CD4-positive, alpha-beta T cell treated with Interferon alpha-2 for 1 hour (primary cell): ENCODE measurements at places on chromosomes 12 and 14.

- DNase-seq: no peak
Measured at GRCh38 chr14:24948261-24948847, 101.6 kb downstream of the STXBP6 start.

DNA sequence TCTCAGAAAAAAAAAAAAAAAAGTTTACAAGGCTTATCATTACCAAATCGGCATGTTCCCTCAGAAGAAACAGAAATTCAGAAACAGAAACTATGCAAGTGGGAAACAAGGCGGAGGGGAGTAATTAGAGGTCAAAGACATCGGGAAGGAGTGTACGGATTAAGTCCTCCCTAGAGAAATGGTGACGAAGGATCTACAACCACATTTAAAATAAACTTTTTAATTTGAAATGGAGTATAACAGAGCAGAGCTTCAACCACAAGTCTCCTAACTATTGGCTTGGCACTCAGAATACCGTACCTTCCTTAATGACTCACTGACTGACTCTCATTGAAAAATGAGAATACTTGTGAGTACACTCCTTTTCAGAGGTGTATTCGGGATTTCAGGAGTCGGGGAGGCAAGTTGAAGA, 908 bp downstream of the ENTPD5 start:
- no peak for DNase-seq

DNA sequence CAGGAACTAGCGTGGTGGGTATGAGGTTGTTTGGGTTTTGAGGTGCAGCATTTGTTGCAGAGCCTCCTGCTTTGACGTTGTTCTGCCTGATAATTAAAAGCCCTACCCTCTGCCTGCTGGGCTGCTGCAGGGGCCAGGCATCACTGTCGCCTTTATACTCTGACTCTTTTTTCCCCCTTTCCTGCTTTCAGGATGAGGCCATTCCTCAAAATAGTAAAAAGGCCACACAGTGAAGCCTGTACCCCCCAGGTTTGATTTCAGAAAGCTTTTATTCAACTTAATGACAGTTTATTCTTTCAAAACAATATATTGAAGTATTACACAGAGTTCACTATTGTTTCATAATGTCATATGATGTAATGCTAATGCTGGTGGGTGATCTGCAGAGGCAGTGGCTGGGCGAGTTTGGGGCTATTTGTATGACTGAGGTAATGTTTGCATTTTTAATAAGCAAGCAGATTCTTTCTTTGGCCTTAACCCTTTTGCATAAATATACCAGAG, 9.1 kb downstream of the BORCS5 start:
- DNase-seq: no peak

GRCh38 chr12:120705618-120706017, 4.6 kb upstream of the UNC119B start:
- DNase-seq: no peak

DNA sequence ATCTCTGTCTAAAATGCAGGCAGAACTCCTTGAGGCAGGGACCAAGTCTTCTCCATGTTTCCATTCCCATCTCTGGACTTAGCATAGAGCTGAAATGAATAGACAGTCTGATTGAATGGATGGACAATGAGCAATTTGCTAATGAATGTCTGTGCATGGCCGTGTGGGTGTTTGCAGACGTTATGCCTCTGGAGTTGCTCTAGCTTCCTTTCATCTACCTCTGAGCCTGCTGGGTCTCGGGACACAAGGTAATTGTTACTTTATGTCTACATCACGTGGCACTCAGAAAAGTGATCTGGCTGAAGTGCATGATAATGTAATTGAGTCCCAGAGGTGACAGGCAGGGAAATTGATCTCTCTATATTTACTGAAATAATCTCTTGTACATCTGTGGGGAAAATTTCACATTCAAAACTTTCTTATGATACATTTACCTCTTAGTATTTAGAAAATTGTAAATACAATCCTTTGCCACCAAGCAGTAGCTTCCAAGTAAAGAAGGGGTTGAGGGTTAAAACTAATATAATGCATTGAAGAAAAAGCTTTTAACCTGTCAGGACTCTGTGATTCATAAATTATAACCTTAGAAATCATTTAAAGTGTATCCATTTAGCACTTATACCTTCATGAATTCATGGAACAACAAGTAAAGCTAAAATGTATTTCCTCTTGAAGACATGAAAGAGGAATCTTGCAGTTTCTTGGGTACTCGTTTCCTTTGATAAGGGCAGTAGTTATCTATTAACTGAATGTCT, 424.1 kb downstream of the APAF1 start:
- no peak for DNase-seq

GRCh38 chr12:121575952-121576625, 4.7 kb downstream of the KDM2B start:
- no peak for DNase-seq

DNA sequence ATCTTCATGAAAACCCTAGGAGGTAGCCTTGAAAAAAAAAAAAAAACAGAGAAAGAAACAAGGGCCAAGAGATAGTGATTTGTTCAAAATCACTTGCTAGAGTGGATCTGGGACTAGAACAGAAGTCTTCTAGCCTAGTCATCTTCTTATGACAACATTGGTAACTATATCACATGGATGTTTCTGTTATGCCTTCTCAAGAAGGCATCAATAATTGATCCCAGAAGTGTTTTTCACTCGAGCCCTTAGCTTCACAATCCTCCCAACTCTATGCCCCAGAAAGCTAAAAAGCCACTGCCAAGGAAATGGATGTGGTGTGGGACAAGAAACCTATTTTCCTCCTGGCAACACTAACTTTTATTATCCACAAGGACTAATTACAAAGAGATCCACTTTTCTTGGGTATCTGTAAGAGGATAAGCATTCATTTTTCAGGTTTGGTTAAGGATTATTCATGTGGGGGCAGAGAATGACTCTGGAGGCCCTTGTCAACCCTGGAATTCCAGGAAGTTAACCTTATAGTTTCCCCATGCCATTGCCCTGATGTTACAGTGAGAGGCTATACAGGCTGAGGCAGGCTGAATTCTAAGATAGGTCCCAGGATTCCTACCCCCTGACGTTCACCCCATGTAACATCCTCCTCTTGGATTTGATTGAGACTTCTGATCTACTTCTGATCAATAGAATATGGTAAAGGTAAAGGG, 67.7 kb upstream of the CPM start:
- DNase-seq: no peak

DNA sequence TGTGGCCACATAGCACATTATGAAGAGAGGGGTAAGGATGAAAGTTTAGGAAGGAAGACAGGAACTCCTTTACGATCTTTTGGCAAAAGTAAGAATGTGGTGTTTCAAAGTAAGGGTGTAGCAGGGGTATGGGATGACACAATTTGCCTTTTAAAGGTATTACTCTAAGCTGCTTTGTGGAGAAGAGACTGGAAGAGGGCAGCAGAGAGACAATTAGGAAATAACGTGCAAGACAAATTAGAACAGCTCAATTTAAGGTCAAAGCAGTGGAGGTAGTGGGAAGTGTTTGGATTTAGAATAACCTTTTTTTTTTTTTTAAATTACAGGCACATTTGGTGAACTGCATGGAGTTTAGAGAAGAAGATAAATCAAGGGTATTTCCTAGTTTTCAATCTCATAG, 342.6 kb downstream of the NOVA1 start:
- DNase-seq: no peak

- no peak for DNase-seq
Measured at GRCh38 chr14:104604458-104605449, at the start of gene TMEM179. Gene TMEM179, minus strand, starts transcription at chr14:104604772. Its CDS starts 31 bp downstream, at chr14:104604741.

- no peak for DNase-seq
Measured at GRCh38 chr12:8780389-8780788, 42.0 kb upstream of the A2ML1 start.

GRCh38 chr12:11561411-11561810, 88.1 kb upstream of the ETV6 start:
- no peak for DNase-seq

DNA sequence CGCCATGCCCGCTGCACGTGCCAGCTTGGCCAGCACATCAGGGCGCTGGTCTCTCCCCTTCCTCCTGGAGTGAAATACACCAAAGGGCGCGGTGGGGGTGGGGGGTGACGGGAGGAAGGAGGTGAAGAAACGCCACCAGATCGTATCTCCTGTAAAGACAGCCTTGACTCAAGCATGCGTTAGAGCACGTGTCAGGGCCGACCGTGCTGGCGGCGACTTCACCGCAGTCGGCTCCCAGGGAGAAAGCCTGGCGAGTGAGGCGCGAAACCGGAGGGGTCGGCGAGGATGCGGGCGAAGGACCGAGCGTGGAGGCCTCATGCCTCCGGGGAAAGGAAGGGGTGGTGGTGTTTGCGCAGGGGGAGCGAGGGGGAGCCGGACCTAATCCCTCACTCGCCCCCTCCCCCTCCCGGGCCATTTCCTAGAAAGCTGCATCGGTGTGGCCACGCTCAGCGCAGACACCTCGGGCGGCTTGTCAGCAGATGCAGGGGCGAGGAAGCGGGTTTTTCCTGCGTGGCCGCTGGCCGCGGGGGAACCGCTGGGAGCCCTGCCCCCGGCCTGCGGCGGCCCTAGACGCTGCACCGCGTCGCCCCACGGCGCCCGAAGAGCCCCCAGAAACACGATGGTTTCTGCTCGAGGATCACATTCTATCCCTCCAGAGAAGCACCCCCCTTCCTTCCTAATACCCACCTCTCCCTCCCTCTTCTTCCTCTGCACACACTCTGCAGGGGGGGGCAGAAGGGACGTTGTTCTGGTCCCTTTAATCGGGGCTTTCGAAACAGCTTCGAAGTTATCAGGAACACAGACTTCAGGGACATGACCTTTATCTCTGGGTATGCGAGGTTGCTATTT, 914 bp upstream of the CCND2 start:
- peak; percentile 83 for DNase-seq

DNA sequence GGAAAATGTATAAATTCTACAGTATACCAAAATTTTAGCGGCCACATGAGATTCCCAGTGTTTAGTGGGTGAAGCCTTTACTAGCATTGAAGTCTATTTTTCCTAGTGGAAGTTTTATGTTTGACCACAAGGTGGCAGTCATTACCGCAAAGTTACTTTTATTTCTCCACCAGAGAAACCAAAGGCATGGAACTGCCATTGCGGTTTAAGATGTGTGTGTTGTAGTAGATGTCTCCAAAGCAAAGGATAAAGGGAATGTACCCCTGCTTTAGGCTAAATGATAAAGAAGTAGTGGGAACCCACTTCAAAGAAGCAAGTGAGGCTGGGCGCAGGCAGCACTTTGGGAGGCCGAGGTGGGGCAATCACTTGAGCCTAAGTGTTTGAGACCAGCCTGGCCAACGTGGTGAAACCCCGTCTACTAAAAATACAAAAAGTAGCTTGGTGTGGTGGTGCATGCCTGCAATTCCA, 140.5 kb downstream of the PRKCH start:
- DNase-seq: peak; percentile 50

DNA sequence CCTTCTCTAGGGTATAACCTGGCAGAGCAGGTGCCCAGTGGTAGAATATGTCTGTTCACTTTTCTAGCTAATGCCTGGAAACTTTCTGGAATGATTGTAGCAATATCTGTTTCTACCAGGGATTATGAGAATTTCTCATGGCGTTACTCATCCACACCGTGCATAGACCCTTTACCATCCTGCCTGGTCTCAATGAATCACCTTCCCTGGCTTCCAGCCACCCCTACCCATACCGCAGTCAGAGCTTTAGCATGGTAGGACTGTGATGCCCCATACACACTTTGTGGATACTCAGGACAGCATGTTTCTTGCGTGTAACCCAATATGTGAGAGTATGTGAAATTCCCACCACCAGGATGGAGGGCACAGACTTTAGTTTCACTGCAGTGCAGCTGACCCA, 45.4 kb downstream of the TUNAR start:
- no peak for DNase-seq

GRCh38 chr14:69133206-69134125, 19.5 kb downstream of the DCAF5 start:
- DNase-seq: no peak

GRCh38 chr12:52175371-52176350, 16.2 kb downstream of the KRT80 start:
- no peak for DNase-seq

GRCh38 chr12:125330645-125331341, 265.6 kb downstream of the AACS start:
- peak; percentile 23 for DNase-seq

DNA sequence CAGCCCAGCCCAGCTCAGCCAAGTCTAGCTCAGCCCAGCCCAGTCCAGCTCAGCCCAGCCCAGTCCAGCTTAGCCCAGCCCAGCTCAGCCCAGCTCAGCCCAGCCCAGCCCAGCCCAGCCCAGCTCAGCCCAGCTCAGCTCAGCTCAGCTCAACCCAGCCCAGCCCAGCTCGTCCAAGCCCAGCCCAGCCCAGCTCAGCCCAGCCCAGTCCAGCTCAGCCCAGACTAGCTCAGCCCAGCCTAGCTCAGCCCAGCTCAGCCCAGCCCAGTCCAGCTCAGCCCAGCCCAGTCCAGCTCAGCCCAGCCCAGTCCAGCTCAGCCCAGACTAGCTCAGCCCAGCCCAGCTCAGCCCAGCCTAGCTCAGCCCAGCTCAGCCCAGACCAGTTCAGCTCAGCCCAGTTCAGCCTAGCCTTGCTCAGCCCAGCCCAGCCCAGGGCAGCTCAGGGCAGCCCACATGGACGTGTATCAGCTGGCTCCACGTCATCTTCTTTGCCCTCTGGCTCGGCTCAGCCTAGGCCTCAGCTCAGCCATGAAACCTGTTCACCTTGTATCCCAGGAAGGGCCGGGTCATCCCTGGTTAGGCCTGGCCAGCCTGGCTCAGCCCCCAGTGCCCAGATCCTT, 185.6 kb downstream of the TMEM121 start:
- DNase-seq: no peak

- no peak for DNase-seq
Measured at GRCh38 chr12:50265770-50266524, 17.4 kb downstream of the LIMA1 start.

DNA sequence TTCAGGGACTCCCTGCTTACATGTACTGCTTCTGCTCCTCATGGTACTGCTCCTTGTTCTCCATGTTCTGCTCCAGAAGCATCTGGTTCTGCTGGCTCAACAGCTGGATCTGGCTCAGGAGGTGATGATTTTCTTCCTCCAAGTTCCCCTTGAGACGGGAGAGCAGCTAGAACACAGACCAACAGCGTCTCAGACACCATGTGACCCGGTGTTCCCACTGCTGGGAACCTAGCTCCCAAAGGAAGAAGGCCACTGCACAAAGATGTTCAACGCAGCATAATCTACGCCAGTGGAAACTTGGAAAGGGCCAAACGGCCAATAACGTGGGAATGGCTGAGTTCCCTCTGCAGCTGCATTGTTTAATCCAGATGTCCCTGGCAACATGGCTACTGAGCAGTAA, 49.6 kb upstream of the GPR68 start:
- DNase-seq: no peak

DNA sequence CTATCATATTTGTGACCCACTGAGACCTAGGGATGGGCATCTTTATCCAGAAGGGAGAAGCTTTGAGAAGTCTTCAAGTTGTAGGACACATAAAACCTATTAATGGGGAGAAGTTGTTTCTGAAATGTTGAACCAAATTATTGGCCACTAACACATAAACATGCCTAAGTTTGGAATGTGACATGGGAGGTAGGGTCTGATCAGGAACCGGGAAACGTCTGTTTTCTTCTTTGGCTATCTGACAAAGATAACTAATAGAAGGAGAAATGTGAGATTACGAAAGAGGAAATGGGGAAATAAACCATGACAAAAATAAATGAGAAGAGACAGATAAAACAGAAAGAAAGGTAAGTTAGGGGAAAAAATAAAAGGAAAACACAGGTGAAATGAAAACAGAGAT, 425.2 kb downstream of the EGLN3 start:
- no peak for DNase-seq
